ENCODE measurements at places on chromosomes 2 and 18.

- no peak for DNase-seq
These were observed 137.9 kb upstream of the UBE2E3 start for GRCh38 chr2:180842461-180842860.

- DNase-seq = no peak
These were observed 6.5 kb upstream of the NT5DC4 start for GRCh38 chr2:112714331-112714730.

DNA sequence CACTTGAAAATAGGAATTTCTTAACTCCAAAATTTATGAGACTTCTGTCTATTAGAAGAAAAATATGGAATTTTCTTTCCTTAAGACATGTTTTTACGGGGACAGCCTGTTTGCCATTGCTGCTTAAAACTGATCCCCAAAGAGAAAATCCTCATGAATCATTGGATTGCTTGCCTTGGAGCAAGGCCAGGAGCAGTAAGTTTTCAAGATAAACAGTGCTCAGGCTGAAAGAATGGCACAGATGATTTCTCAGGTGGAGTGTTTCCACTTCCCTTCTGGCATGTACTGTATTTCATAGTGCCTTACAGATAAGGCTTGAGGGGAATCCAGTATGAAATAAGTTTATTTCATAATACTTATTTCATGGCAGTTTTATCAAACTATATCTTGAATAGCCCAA lies 74.3 kb upstream of the MMADHC start:
- peak; percentile 62 for DNase-seq

- peak; percentile 68 for DNase-seq
These were observed 326.1 kb downstream of the PARD3B start for GRCh38 chr2:204871231-204871953.

DNA sequence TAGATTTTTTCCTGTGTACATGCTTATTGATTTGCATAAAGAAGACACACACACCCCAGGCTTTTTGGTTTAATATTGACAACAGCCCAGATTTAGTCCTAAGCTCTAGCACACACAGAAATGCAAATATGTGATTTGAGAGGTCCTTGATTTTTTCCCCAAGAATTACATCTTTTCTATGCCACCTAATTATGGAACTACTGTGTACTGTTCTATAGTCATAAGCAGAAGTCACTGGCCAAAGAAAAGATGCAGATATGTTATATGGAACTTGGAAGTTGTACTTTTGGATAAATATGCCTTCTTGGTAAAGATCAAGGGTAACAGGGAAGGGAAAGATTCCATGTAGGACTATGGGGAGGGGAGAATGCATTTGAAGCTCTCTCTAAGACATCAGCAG lies 105.6 kb downstream of the SETBP1 start:
- DNase-seq = no peak

Data from HT1080 (cell line).